Hematopoietic multipotent progenitor cell treated with erythropoietin and hydrocortisone succinate and interleukin-3 and kit ligand, for 4 days (in vitro differentiated cells): ENCODE measurements at places on chromosomes 12 and 14.

GRCh38 chr12:96719660-96720362 is 187.2 kb upstream of the NEDD1 start:
- peak; percentile 52 for DNase-seq

DNA sequence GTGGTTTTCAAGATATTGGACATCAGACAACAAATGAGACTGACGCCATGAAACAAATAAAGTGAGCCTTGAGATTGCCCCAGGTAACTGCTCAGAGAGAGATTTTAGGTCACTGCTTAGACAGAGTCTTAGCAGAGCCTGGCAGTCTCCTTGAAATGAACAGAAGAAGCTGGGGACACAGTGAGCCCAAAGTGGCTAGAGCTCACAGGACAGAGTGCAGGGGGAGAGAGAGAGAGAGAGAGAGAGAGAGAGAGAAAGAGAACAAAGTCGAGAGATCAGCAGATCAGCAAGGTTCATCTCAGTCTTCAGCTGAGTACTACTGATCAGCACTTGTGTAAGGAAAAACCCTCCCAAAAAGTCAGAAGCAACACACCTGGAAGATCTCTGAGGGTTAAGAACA is 147.4 kb downstream of the RMST start:
- no peak for DNase-seq

- DNase-seq: no peak
Measured at GRCh38 chr14:23416801-23417200, 8.7 kb upstream of the MYH6 start.

DNA sequence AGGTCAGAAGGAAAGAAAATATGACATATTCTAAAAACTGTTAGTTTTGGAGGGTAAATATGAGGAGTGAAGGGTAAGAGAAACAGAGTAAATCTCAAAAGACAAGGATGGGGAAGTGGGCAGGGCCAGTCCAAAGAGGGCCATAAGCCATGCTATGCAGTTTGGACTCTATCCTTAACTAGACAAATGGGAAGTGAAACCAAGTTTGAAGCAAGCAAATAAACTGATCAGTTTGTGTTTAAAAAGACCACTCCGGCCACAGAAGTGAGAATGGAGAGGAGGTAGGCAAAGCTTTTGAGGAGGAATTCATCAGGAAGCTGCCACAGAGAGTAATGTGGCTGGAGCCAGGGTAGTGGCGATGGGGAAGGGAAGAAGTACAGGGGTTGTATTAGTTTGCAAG is 37.5 kb upstream of the DAAM1 start:
- peak; percentile 9 for DNase-seq

DNA sequence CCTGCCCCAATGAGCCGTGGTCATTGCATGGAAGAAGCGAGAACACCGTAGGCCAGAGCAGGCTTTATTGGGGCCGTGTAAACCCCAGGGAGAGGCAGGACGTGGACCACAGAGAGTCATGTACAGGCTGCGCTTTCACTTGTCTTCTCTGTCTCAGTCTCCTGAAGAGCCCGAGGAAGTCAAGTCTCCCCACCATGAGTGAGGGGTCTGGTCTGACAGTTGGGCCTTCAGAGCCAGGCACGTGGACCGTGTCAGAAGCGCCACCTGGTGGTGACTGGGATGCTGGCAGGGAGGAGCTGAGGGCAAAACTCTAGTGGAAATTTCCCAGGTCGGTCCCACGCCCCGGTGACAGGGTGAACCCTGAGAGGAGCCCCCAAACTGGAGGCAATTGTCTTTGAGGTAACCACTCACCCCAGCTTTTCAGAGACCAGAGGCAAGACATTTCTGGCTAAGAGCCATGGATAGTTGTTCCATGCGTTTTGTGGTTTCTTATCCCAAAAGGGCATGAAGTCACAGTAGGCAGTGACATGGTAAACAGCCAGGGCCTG is 17.4 kb downstream of the RPS6KL1 start:
- DNase-seq: peak; percentile 80

DNA sequence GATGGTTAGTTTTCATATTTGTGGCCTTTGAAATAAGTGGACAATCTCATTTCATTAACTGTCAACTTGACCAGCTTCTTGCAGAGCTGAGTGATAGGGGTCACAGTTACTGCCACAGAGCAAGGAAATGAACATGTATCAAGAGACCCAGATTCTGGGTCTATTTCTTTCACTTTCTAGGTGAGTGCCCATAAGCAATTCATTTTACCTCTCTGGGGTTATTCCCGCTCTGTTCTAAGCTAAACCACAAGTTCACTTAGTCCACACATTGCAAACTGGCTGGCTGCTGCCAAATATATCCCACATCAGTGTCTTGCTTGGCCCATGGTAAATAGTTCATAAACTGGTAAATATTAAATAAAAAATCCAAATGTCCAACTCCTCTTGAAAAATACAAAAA is 29.9 kb downstream of the GPHB5 start:
- DNase-seq: no peak

- DNase-seq: no peak
Measured at GRCh38 chr12:89752341-89752740, 43.7 kb upstream of the ATP2B1 start.

- no peak for DNase-seq
Measured at GRCh38 chr14:90228478-90228877, 27.9 kb upstream of the PSMC1 start.

DNA sequence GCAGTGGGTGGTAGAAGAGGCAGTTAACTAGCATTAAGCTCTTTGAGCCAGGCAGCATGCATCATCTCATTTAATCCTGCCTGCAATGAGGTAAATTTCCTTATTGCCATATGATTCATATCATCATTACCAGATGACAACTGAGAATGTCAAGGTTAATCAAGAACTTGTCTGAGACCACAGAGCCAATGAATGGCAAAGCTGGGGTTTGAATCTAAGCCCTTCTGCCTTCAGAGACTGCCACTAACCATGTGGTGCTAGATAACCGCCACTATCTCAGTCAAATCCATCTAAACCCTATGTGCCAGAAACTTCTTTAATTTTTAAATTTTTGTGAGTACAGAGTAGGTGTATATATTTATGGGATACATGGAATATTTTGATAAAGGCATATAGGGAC is 77.8 kb upstream of the GRIP1 start:
- peak; percentile 24 for DNase-seq

GRCh38 chr14:23402296-23403138 is 5.6 kb downstream of the MYH6 start:
- no peak for DNase-seq

DNA sequence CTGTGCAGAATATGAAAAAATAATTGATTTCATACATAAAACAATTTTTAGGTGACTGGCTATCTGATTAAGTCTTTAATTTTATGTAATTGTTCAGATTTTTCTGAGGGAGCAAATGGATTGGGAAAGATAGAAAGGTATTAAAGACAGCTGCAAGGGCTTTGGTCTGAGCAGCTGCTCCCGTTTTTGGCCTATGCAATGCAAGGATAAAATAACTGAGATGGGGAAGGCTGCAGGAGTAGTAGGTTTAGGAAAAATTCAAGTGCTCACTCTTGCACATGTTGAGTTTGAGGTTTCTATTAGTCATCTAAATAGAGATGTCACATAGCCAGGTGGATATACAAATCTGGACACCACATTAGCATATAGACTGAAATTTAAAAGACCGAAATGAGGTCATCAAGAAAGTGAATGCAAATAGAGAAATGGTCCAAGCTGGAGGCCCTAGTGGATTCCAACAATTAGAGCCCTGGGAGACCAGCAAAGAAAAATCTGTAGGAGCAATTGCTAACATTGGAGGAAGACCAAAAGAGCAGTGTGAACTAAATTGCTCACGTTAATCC is 144.0 kb downstream of the PPFIA2 start:
- DNase-seq: no peak

DNA sequence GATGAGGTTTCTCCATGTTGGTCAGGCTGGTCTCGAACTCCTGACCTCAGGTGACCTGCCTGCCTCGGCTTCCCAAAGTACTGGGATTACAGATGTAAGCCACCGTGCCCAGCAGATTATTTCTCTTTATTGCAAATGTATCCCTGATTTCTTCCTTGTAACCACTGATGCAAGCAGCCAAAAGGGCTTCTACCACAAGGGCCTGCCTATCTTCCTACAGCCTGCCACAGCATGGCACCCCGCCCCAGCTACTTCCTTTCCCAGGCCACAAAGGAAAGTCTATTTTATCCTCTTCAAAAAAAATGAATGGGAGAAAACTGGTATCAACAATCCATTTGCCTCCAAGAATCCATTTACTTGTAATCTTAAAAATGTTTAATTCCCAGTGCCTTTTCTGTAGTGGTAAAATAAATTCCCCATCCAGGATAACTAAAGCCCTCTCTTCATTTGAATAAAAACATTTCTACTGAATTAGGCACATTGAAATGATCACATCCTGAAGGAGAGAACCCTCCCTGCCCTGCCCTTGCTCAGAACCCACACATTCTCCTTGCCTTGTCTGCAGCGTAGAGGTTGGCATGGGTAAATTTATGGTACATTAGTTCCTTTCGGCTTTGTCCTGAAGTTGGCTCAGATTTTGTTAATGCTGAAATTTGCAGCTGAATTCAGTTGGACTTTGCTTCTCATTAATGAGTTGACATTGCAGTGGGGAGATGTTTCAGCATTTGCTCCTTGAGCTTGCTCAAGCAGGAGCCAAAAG is 19.2 kb downstream of the GPHB5 start:
- peak; percentile 59 for DNase-seq

DNA sequence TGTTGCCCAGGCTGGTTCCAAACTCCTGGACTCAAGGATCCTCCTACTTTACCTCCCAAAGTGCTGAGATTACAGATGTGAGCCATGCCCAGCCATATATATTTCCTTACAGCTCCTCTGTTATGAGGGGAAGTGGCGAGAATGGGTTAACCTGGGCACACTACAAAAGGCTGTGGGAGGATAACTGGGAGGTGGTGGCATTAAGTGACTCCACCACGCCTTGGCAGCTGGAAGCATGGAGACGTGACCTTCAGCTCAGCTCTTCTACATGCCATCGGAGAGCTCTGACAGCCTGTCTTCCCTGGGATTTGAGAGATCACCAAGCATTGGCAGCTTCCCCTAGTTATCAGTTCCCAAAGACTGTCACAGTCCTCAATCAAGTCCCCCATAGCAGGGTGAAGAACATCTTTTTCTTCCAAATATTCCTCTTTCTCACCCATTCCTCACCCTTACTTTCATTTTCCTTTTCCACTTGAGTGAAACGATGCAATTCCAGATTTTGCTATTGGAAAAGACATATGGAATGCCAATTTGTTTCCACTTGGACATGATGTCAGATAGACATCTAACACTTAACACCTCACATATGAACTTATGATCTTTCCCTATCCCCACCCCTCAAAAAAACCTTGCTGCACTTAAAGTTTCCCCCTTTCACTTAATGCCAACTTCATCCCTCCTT is 48.5 kb downstream of the PHLDA1 start:
- no peak for DNase-seq

GRCh38 chr12:77357655-77358054 is 292.3 kb upstream of the E2F7 start:
- DNase-seq: no peak

DNA sequence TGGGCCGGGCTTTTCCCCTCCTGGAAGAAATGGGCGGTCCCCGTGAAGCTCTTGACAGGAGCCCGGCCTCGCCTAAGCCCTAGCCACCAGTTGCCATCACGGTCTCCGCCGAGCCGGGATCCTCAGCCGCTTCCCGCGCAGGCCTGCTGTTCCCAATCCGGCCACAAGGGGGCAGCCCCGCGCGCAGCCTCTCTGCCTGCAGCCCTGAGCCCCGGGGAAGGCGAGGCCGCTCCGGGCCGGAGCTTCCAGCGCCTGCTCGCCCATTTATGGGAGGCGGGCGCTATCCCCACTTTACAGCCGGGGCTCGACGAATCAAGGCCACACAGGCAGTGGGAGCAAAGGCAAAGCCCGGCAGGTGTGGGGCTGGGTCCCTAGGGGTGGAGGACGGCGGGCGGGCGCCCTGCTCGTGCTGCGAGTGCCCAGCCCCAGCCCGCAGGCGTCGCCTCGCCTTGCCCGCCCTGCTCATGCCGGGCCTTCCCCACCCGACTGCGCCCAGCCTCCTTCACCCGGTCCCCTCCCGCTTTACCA is 61.5 kb downstream of the LGMN start:
- DNase-seq: peak; percentile 41

DNA sequence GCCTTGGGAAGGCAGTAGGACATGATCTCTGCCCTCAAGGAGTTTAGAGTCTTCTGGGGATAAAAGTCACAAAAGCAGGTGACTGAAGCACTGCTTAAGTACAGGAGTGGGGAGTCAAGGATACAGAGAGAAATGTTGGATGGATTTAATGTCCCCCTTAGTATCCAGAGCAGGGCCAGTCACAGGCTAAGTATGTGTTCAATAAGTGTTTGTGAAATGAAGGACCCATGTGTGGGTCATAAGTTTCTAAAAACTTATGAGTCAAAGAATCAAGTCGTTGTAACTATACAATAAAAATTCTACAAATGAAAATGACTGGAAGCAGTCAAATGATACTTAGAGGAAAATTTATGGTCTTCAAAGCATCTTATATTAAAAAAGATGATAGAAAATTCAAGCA is 25.1 kb downstream of the KRT80 start:
- no peak for DNase-seq

GRCh38 chr12:95484524-95484923 is 10.6 kb downstream of the METAP2 start:
- no peak for DNase-seq

DNA sequence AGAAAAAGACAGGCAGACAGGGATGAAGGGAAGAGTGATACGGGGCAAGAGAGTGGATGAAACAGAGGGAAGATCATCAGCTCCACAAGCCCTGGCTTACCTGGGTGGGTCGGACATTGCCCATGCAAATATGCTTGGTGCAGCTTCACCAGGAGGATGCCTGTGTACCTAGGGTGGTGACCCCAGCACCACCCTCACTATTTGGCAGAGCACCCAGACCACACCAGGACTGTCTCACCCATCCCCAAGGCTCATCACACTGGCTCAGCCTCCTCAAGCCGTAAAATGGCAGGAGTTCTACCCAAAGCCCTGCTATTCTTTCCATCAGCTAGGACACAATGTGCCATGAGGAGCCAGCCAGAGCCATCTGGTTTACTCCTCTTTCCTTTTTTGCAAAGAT is 3.0 kb downstream of the GALNT8 start:
- DNase-seq: no peak

DNA sequence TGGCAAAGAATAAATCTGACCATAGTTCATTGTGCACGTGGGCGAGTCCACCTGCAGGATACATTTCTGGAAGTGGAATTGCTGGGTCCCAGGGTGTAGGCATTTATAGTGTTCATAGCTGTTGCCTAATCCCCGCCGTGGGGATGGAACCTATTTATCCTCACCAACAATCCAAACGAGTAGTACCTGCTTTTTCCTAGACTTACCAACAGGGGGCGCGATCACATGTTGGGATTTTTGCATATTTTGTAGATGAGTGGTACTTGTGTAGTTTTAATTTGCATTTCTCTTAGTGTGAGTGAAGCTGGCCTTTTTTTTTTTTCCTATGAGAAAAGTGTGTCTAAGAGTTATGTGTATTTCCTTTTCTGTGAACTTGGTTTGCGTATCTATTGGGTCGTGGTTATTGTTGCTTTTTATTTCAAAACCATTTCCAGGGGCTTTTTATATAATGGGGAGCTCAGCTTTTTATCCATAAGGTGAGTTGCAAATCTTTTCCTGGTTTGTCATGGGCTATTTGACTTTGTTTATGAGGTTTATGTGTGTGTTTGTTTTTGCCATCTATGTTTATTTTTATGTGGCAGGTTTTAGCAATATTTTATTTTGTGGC is 67.2 kb downstream of the CCDC92 start:
- peak; percentile 80 for DNase-seq
